ENCODE measurements at places on chromosomes 1 and 21. TPM values are rescaled to one million over a fixed set of nuclear protein-coding genes. Genes with fewer than 3 reads are reported as not detected.
A peak's percentile ranks its signal among the peaks of the same experiment; 100 is the strongest.

- H3K27ac ChIP-seq, result no peak overlapping the region
- no peak overlapping the region for H3K4me3 ChIP-seq
- H3K4me1 ChIP-seq, result peaks cover 23% of the 10 kb centered on the region
- peaks cover 7% of the 10 kb centered on the region for H3K27me3 ChIP-seq
- peak; percentile 96 for DNase-seq
Observed at GRCh38 chr1:207077470-207078377, 10.9 kb upstream of the C4BPB start.

GRCh38 chr1:66355756-66356155 is 178.2 kb upstream of the SGIP1 start:
- H3K27ac ChIP-seq, result no peak overlapping the region
- DNase-seq, result no peak
- peaks cover 23% of the 10 kb centered on the region for H3K36me3 ChIP-seq
- no peak overlapping the region for H3K4me3 ChIP-seq
- peaks cover 31% of the 10 kb centered on the region for H3K4me1 ChIP-seq

- no peak overlapping the region for H3K4me3 ChIP-seq
- H3K36me3 ChIP-seq, result no peaks in the 10 kb centered on the region
- H3K27me3 ChIP-seq, result no peaks in the 10 kb centered on the region
- peaks cover 15% of the 10 kb centered on the region for H3K4me1 ChIP-seq
- no peak overlapping the region for H3K27ac ChIP-seq
Observed at GRCh38 chr1:9843576-9843945, 19.8 kb upstream of the CLSTN1 start.

DNA sequence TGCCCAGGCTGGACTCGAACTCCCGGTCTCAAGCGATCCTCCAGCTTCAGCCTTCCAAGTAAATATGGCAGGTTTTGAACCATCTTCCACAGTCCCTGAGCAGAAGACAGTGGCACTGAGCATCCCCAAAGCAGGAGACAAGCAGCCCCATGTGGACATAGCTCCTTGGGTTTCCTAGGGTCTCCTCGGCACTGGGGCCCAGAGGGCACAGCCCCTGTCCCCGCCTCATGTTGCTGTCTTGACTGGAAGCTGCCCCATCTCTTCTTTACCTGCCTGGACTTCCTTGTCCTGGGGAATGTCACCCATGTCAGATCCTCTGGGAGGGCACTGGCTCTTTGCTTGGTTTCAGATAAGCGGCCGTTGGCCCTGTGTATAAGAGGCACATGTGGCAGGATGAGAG is 263.7 kb upstream of the RAB4A start:
- no peak overlapping the region for H3K4me3 ChIP-seq
- peaks cover 13% of the 10 kb centered on the region for H3K4me1 ChIP-seq
- no peaks in the 10 kb centered on the region for H3K36me3 ChIP-seq
- no peak for DNase-seq
- no peak overlapping the region for H3K27ac ChIP-seq

DNA sequence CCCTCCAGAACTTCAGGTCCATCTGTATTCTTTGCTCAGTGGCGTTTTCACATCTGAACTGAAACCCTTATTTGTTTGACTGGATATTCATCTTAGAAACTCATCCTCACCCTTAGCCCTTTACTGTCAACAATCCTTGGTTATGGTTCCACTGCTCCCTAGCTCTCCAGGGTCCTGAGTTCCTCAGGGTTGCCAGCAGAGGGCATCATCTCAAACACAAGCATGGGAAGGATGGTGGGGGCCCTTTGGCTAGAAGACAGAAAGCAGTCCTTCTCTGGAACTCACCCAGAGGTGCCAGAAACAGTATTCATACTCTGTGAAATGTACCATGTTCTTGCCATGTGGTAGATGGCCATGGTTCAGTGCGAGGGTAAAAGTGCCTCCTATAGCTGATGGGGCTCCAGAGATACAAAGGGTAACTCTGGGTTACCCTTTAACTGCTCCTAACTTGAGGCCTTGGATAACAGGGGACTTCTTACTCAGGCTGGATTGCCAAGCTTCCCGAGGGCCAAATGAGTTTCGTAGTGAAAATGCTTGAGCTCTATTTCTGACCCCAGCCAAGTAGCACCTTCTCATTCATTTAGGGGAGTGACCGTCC is 11.3 kb downstream of the NCSTN start:
- no peak overlapping the region for H3K4me3 ChIP-seq
- no peaks in the 10 kb centered on the region for H3K27me3 ChIP-seq
- H3K4me1 ChIP-seq, result no peaks in the 10 kb centered on the region
- peaks cover 83% of the 10 kb centered on the region for H3K36me3 ChIP-seq
- DNase-seq, result peak; percentile 39

DNA sequence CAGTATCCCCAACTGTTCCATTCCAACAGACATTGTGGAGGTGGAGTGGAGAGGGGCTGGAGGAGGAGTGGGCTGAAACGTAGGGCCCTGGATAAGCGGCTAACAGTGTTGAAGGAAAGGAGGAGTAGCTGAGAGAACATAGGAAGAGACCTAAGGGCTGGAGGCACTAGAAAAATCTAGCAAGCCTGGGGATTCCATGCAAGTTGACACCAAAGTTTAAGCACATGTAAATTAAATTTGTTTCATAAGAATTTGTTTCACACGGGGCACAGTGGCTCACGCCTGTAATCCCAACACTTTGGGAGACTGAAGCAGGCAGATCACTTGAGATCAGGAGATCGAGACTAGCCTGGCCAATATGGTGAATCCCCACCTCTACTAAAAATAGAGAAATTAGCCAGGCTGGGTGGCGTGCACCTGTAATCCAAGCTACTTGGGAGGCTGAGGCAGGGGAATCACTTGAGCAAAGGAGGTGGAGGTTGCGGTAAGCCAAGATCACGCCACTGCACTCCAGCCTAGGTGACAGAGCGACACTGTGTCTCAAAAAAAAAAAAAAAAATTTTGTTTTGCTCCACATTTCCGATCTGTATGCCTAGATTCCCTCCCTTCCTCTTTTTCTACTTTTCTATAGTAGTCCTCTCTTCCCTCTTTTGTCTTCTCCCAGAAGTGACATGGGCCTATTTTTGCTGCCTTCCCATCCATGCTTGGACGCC is 530 bp upstream of the CD244 start:
- no peaks in the 10 kb centered on the region for H3K36me3 ChIP-seq
- H3K27me3 ChIP-seq, result no peaks in the 10 kb centered on the region
- DNase-seq, result no peak
- peaks cover 3% of the 10 kb centered on the region for H3K4me1 ChIP-seq
- no peak overlapping the region for H3K27ac ChIP-seq

DNA sequence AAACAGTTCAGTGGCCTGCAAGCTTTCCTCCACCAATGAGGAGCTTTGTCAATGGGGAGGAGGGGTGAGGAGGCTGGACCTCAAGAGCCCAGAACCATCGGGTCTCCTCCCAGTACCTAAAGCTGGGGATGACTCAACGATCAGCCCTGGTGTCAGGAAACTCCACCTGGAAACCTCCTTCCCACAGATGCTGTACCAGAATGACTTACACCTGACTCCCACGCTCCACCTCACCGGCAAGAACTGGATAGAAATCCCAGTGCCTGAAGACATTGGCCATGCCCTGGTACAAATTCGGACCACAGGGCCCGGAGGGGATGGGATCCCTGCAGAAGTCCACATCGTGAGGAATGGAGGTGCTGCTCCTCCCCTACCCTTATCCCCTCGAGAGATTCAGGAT is 11.4 kb downstream of the TMEM81 start:
- peaks cover 33% of the 10 kb centered on the region for H3K4me1 ChIP-seq
- no peaks in the 10 kb centered on the region for H3K36me3 ChIP-seq
- no peaks in the 10 kb centered on the region for H3K27me3 ChIP-seq
- peak overlapping the region; percentile 95 for H3K27ac ChIP-seq

GRCh38 chr1:1068517-1069055 is 5.5 kb downstream of the RNF223 start:
- no peaks in the 10 kb centered on the region for H3K4me1 ChIP-seq
- H3K27me3 ChIP-seq, result no peaks in the 10 kb centered on the region
- no peak overlapping the region for H3K27ac ChIP-seq
- H3K36me3 ChIP-seq, result no peaks in the 10 kb centered on the region
- peak overlapping the region; percentile 56 for H3K4me3 ChIP-seq

- H3K27me3 ChIP-seq, result no peaks in the 10 kb centered on the region
- H3K4me1 ChIP-seq, result no peaks in the 10 kb centered on the region
- H3K4me3 ChIP-seq, result no peak overlapping the region
- no peak for DNase-seq
Observed at GRCh38 chr1:51472359-51472758, 46.7 kb downstream of the EPS15 start.

DNA sequence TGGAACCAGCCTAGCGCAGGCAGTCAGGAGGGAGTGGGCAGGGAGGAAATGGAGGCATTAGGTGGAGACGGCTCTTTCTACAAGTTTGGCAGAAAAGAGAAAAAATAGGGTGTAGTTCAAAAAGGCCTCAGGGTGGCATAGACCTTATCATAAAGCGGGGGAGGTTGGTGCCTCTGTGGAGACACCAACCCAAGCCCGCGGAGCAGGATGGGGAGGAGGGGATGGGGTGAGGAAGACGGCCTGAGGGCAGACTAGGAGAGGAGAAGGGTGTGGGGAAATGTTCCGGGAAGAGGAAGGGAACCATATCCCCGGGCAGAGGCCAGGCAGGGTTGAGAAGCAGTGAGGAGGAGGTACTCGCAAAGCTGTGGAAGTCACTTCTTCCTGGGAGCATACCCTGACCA is 17.4 kb upstream of the SHE start:
- peaks cover 51% of the 10 kb centered on the region for H3K27me3 ChIP-seq
- H3K4me1 ChIP-seq, result peaks cover 15% of the 10 kb centered on the region
- H3K27ac ChIP-seq, result no peak overlapping the region
- DNase-seq, result no peak

- H3K4me1 ChIP-seq, result peaks cover 18% of the 10 kb centered on the region
- no peak overlapping the region for H3K4me3 ChIP-seq
- H3K36me3 ChIP-seq, result no peaks in the 10 kb centered on the region
- no peak overlapping the region for H3K27ac ChIP-seq
- DNase-seq, result peak; percentile 77
Observed at GRCh38 chr1:92804721-92805201, 19.9 kb upstream of the EVI5 start.

DNA sequence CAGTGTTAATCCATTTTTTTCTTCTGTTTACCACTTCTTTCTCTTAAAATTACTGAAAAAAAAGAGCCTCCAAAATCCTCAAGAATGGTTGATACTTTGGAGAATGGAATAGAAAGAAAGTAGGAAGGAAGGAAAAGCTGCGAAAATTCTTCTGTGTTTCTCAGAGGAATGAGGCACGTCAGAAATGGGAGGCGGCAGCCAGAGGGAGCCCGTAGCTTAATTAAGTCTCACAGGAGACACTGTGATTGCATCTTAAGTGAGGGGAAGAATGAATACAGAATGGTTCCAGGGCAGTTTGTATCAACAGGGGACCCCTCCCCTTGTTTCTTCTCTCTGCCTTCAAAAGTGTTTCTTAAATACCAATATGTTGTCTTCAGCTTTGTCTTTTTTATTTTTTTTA is 1099.5 kb downstream of the PLA2G4A start:
- H3K27ac ChIP-seq, result peak overlapping the region; percentile 25
- peak; percentile 59 for DNase-seq
- H3K36me3 ChIP-seq, result no peaks in the 10 kb centered on the region
- H3K4me3 ChIP-seq, result no peak overlapping the region

DNA sequence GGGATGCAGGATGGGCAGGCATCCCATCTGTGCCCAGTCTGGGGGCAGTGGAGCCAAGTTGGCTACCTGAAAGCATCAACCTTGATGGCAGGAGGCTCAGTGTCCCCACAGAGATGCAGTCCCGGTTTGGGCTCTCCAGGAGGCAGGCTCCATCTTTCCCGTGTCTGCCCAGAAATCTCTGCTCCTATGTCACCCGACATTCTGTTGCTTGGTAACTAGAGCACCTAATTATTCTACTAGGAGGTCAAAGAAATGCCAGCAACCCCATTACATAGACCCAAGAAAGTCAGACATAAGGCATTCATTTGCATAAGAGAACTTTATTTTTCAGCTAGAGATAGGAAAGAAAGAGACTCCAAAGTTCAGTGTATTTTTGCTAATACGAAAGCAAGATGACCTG is 100.3 kb upstream of the BACE2 start:
- H3K27ac ChIP-seq, result no peak overlapping the region
- DNase-seq, result no peak
- no peak overlapping the region for H3K4me3 ChIP-seq
- peaks cover 5% of the 10 kb centered on the region for H3K4me1 ChIP-seq
- no peaks in the 10 kb centered on the region for H3K36me3 ChIP-seq

GRCh38 chr1:69175053-69175452 is 392.7 kb upstream of the LRRC7 start:
- H3K4me1 ChIP-seq, result peaks cover 10% of the 10 kb centered on the region
- no peak overlapping the region for H3K4me3 ChIP-seq
- no peaks in the 10 kb centered on the region for H3K36me3 ChIP-seq
- DNase-seq, result no peak

DNA sequence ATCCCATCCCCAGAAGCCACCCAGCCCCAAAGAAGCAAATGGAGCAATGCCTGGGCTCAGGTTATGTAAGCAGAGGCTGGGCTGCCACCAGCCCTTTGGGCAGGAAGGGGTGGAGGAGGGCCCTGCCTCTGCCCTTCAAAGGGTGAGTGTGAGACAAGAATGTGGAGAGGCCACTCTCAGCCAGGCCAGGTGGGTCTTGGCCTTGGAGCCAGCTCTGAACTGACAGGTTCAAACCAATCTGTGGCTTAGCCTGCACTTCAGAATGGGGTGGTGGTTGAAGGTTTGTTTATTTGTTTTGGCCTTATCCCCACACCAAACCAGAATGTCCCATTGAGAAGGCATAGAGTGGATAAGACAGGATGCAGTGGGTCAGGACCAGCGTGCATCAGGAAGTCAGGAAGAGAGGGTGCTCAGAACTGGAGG is 29.8 kb downstream of the C1orf116 start:
- H3K4me1 ChIP-seq, result peaks cover 56% of the 10 kb centered on the region
- H3K27me3 ChIP-seq, result no peaks in the 10 kb centered on the region
- peak overlapping the region; percentile 75 for H3K27ac ChIP-seq
- peaks cover 6% of the 10 kb centered on the region for H3K36me3 ChIP-seq
- DNase-seq, result peak; percentile 95

DNA sequence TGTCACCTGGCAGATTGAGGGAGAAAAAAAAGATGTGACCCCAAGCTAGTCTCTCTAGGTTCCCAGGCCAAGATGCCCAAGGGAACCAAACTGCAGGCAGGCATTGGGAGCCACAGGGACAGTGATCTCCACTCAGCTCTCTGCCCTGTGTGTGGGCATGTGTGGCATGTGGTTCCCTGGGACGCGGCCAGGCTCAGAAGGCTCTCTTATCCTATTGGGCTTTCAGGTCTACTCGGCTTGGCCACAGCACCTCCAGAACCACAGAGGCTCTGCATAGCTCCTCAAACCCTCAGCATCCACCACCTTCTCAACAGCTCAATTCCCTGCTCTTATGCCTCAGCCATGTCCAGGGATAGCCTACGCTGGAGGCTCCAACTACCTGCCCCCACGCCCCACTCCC is 22.0 kb downstream of the IQGAP3 start:
- peaks cover 34% of the 10 kb centered on the region for H3K36me3 ChIP-seq
- no peak overlapping the region for H3K27ac ChIP-seq
- H3K4me3 ChIP-seq, result no peak overlapping the region
- DNase-seq, result no peak
- H3K27me3 ChIP-seq, result no peaks in the 10 kb centered on the region

GBP7 gene
- not detected for total RNA-seq

CC2D1B gene
- total RNA-seq, result 29.5 TPM

HDGF gene
- total RNA-seq, result 707 TPM

DIRAS3 gene
- total RNA-seq, result not detected

CYP4Z1 gene
- not detected for total RNA-seq

ARHGEF2 gene
- 555 TPM for total RNA-seq
